CD4-positive, CD25-positive, alpha-beta regulatory T cell (primary cell): ENCODE measurements at places on chromosomes 5 and 9. TPM values are rescaled to one million over a fixed set of nuclear protein-coding genes. Genes with fewer than 3 reads are reported as not detected.

DNA sequence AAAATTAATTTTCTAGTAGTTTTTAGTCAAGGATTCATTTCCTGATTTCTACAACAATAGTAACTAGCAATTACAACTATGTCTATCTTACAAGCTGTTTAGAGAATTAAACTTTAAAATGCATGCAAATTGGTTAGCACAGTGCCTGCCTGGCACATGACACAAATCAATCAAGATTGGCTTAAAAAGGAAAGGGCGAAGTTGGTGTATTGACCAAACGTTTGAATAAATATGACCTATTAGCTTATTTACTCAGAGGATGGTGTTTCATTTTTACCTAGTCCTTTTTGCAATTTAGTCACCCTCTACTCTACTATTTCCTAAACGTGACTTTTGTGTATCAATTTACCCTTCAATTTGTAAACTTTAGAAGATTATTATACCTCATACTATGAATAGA lies 83.5 kb downstream of the GDA start:
- no peak overlapping the region for H3K27ac ChIP-seq
- DNase-seq: no peak
- H3K4me3 ChIP-seq: no peak overlapping the region
- H3K4me1 ChIP-seq: no peaks in the 10 kb centered on the region
- H3K36me3 ChIP-seq: no peaks in the 10 kb centered on the region
- H3K27me3 ChIP-seq: peaks cover 4% of the 10 kb centered on the region

Gene ADRA1B
- not detected for total RNA-seq

Gene PCDHB3
- total RNA-seq: not detected

Gene CCNO
- total RNA-seq: not detected

Gene AFF4
- 74.8 TPM for total RNA-seq

Gene C5
- 1.5 TPM for total RNA-seq

GRCh38 chr9:123355761-123356431 lies at the start of gene CRB2:
Gene CRB2 (plus strand): TSS chr9:123356197. CDS start chr9:123356261, 64 bp downstream.
- no peak within 1 kb of the TSS for H3K4me3 ChIP-seq
- no peak for DNase-seq
- H3K4me1 ChIP-seq: peaks cover 4% of the 10 kb centered on the region

Gene RASEF
- not detected for total RNA-seq

GRCh38 chr9:5786370-5787127 lies 46.4 kb downstream of the ERMP1 start:
- H3K36me3 ChIP-seq: peaks cover 36% of the 10 kb centered on the region
- H3K4me3 ChIP-seq: no peak overlapping the region
- no peaks in the 10 kb centered on the region for H3K27me3 ChIP-seq
- H3K27ac ChIP-seq: no peak overlapping the region
- H3K4me1 ChIP-seq: no peaks in the 10 kb centered on the region
- DNase-seq: no peak

DNA sequence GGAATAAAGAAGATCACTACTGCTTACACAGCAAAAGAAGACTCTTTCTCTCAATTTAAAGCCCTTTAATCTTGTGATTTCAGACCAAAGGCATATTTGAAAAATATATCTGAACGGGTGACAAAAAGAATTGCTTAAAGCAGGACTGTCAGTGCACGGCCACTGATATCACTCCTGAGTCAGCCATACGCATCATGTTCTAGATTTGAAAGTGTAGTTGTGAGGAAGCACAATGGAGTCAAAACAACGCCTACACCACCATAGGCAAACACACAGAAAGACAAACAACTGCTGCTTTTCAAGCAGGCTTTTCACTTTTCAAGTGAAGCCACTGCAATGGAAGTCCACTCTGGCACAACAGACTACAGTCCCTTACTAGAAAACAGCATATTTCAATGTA lies 141.7 kb downstream of the AUH start:
- no peak overlapping the region for H3K27ac ChIP-seq
- DNase-seq: no peak
- no peaks in the 10 kb centered on the region for H3K27me3 ChIP-seq
- peaks cover 8% of the 10 kb centered on the region for H3K36me3 ChIP-seq

GRCh38 chr9:130191068-130191748 lies 19.0 kb downstream of the NCS1 start:
- no peak overlapping the region for H3K4me3 ChIP-seq
- H3K4me1 ChIP-seq: no peaks in the 10 kb centered on the region
- no peak overlapping the region for H3K27ac ChIP-seq
- no peaks in the 10 kb centered on the region for H3K27me3 ChIP-seq
- no peaks in the 10 kb centered on the region for H3K36me3 ChIP-seq

DNA sequence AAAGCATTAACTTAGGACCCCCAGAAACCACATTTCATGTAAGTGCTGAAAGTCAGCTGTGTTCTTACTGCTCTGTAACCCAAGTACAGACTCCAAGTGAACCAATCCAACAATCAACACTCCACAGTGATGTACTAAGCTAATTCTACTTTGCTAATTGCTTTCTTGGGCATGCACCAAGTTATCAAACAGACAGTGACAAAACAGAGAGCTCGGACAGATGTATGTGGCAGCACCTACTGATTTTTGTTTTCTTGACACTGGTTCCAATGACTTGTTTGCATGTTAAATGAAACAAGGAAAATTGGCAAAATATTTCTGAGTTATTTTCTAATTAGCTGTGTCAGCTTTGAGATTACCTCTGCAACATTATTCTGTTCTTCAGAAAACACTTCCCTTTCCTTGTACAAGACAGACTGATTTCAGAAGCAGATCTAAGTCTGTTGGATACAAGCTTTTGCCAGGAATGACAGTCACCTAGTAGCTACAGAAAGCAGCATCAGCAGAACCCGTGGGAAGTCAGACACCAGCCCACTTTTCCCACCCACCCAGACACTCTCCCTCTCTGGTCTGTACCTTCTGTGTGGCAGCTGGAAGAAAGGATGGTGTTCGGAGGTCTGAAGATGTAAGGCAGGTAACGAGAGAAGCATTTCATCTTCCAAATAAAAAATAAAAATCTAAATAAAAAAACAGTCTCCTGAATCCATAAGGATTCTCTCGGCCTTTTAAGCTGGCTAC lies 176.7 kb upstream of the PPP2R2B start:
- no peak overlapping the region for H3K27ac ChIP-seq
- H3K27me3 ChIP-seq: no peaks in the 10 kb centered on the region
- H3K4me3 ChIP-seq: no peak overlapping the region
- no peaks in the 10 kb centered on the region for H3K4me1 ChIP-seq
- DNase-seq: no peak

DNA sequence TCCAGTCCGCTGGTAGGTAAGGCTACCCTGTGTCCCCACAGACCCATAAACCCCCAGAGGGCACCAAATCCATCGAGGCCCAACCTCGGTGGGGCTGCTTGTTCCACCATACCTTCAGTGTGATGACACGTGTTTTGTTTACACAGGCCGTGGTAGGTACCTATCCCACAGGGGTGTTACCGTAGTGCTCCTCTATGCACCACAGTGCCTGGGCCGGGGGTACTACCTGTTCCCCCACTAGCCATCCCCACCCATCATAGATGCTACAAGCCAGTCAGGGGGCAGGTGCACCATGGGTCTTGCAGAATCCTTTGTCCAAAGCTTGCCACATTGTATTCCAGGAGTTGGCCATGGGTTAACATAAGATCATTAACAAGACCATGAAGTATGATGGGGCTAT lies 796.2 kb downstream of the EFNA5 start:
- no peaks in the 10 kb centered on the region for H3K36me3 ChIP-seq
- no peaks in the 10 kb centered on the region for H3K27me3 ChIP-seq
- no peaks in the 10 kb centered on the region for H3K4me1 ChIP-seq
- no peak overlapping the region for H3K27ac ChIP-seq
- no peak overlapping the region for H3K4me3 ChIP-seq

Gene SPATA31C1
- not detected for total RNA-seq

DNA sequence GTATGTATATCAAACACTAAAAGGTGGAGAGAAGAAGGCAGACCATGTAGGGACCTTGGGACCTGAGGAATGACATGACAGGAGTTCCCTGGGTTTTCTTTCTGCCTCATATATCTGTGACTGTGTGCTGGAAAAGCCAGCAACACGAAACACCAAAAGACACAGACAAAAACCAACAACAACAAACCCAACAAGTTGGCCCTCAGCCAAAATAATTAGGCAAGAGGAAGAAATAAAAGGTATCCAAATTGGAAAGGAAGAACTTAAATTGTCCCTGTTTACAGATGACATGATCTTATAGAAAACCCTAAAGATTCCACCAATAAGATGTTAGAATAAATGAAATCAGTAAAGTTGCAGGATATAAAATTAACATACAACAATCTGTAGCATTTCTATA lies 21.7 kb downstream of the ABO start:
- H3K4me1 ChIP-seq: no peaks in the 10 kb centered on the region
- H3K36me3 ChIP-seq: no peaks in the 10 kb centered on the region

Gene KIF27
- 2.9 TPM for total RNA-seq

GRCh38 chr5:136731241-136731900 lies 366.0 kb upstream of the TRPC7 start:
- no peak overlapping the region for H3K4me3 ChIP-seq
